ENCODE measurements at places on chromosomes 7 and 10.

DNA sequence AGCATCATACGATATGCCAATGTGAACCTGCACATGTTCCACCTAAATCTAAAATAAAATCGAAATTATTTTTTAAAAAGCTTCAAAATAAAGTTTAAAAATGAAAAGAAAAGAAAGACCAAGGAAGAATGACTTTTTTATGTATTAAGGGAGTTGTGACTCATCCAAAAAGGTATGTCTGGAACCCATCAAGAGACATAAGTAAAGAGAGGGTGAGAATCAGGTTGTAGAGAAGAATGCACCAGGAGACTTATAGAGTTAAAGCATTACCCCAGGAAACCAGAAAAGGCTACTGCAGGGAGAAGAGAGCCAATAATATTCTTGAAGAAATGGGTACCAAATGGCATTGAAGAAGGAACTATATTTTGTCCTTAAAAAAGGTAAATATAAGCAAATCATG is 69.8 kb downstream of the CTTNBP2 start:
- DNase-seq, result no peak

GRCh38 chr10:112159469-112159868 is 24.1 kb downstream of the GPAM start:
- DNase-seq, result no peak

DNA sequence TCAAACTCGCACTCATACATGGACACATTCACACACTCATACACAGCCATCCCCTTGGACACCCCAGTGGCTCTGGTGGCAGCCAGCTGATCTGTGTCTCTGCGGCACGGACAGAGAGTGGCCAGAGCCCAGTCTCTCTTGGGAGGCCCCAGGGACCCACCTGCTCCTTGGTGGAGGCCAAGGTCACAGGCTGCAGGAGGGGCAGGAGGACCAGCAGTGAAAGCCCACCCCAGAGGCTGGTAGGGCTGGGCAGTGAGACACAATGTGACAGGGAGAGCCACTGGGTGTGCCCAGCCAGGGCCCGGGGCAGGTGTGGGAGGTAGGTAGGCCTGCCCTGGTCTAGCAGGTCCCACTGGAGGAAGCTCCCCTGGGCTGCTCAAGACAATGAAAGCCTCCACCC is 18.5 kb downstream of the SHH start:
- no peak for DNase-seq

GRCh38 chr7:69840248-69840647 is 242.0 kb downstream of the AUTS2 start:
- DNase-seq, result no peak

GRCh38 chr10:94138391-94138790 is 144.7 kb downstream of the PLCE1 start:
- DNase-seq, result no peak

DNA sequence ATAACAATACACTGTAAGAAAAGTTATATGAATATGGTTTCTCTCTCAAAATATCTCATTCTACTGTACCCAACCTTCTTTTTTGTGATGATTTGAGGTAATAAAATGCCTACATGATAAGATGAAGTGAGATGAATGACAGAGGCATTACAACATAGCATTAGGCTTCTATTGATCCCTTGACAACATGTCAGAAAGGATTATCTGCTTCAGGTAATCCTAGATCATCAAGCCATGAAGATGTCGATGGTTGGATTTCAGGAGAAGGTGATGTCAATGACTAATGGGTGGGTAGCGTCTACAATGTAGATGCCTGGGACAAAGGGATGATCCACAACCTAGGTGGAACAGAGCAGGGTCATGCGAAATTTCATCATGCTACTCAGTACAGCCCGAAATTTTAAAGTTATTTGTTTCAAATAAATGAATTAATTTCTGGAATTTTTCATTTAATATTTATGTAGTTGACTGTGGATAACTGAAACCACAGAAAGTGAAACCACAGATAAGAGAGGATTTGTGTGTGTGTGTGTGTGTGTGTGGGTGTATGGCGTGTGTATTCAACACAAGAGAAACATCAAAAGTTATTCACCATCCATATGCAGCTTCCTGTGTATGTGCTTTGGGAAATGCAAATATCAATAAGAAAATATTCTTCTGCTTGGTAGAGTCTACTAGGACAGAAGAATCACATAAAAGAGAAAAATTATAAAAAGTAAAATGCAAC is 77.0 kb downstream of the MAGI2 start:
- no peak for DNase-seq

- DNase-seq, result no peak
These were observed 651.5 kb downstream of the TNS3 start for GRCh38 chr7:46930366-46930765.

DNA sequence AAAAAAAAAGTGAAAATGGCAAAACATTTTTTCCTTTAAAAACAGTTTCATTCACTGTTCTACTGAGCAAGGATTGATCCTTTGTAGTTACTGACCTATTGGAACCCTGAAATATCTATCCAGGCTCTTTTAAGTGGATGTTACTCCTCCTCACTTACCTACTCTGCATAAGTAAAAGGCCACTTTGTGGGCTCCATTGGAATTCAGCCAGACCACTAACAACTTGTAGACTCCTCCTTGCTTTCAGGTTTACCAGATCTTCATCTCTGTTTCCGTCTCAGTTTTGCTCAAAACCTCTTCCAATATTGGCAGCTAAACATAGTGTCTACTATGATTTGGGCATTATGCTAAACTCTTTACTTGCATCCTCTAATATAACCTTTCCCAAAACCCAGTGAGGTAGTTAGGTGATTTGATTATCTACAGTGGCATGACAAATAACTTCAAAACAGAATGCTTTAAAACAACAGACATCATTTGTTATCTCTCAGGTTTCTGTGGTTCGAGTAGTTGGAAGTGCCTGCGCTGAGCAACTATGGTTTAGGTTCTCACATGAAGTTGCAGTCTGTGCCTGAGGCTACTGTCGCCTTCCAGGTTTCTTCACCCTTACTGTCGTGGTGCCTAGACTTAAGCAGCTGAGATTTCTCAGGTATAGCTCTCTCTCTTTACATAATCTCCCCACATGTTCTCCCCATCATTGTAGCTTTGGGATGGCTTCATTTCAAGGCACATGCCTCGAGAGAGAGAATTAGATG is 698.2 kb downstream of the REEP3 start:
- DNase-seq, result no peak

DNA sequence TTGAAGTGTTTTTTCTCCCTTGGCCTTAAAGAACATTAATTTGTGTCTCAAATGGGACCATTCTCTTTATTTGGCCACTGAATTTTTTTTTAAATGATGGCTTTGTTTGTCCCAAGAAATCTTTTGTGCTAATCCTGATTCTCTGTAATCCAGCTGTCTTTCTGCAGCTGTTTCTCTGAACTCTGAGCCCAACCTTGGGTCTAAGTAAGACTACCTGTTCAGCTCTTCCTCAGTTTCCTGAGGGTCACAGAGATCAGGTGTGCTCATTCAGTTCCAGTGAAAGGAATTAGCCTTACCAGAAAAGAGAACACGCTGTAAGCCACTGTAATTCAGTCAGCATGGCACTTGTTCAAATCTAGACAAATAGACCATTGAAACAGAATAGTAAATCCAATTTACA is 94.2 kb downstream of the ANKIB1 start:
- no peak for DNase-seq

DNA sequence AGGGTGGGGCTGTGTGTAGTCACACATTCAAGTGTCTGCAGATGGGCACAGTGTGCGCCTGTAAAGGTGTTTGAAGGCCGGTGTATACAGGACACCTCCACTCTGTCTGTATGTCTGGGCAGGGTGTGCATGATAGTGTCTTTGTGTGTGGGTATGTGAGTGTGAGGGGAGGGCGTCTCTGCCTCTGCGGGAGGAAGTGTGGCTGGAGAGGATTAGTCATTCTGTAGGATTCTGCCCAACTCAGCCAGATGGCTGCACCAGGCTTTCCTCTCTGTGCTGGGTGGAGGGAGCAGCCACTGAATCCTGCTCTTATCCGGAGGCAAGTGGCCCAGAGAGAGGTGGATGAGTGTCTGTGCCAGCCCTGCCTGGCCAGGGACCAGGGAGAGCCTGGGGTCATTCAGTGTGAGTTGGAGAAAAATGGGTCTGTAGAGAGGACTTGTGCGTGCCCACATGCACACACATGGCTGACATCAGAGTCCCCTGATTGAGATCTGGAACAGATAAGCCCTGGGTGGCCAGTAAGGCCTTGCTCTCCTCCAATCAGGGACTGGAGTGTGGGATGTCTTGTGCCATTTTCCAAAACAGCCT is 1.7 kb downstream of the SFXN3 start:
- DNase-seq, result no peak

DNA sequence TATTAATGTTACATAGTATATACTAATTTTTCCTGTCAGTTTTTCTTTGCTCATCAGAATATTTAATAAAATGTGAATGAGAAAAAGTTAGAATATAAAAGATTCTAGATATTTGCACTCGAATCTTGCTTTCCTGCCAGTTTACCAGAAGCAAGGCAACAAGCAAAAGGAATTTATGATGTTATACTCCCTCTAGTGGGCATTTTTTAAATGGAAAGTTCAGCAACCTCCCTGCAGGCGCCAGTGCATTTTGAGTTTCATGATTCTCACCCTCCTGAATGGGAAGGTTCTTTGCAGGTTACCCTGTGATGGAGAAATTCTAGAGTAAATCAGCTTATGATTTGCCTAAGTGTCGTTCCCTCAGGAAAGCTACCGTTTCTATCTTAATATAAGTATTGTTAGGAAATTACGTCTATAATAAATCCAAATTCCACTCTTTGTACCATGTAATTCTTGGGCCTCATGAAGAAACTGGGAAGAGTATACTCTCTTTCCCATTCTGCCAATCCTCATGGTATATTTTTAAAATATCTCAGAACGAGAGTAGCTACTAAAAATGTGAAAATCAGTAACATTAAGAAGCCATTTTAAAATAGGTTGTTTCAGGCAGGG is 350.0 kb downstream of the CRPPA start:
- DNase-seq, result no peak

DNA sequence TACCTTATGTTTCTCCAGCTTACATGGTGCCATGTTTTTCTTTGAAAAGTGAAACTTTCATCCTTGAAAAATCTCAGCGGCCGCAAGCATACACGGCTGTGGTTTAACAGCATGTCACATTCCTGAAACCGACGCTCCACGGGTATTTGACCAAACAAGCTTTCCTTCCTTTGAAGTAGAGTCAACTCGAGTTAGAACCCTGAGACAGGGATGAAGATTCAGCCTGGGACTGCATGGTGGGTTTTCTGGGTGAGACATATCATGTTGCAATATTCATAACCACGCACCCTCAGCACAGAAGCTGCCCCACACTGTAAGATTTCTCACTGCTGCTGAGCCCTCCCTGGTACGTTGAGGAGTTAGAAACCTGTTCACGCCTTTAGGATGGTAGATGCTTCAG is 8.1 kb downstream of the CYP26A1 start:
- DNase-seq, result no peak
